ENCODE measurements at places on chromosomes 1 and 21.

GRCh38 chr1:81377406-81377805 lies 423.3 kb upstream of the ADGRL2 start:
- no peak for DNase-seq

DNA sequence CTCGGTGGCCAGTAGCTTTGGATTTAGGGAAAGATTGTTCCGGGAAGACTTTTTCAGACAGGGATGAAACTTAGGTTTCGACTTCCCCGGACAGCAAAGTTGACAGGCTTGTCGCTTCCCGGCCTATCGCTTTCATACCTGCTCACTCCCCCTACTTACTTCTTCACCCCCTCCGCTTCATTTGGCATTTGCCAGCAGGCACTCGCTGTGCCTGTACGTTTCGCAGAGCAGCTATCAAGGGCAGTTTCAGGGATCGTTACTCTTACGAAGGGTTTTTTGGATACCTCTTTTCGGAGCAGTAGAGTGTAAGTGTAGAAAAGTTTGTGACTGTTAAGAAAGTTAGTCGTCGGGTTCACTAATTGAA lies 393 bp downstream of the BLZF1 start:
- DNase-seq, result peak; percentile 41

- DNase-seq, result peak; percentile 6
Measured at GRCh38 chr1:85230305-85230977, 29.0 kb downstream of the C1orf52 start.

- DNase-seq, result no peak
Measured at GRCh38 chr1:50427086-50427817, 4.0 kb upstream of the DMRTA2 start.

- no peak for DNase-seq
Measured at GRCh38 chr1:117836069-117836468, 93.4 kb downstream of the GDAP2 start.

DNA sequence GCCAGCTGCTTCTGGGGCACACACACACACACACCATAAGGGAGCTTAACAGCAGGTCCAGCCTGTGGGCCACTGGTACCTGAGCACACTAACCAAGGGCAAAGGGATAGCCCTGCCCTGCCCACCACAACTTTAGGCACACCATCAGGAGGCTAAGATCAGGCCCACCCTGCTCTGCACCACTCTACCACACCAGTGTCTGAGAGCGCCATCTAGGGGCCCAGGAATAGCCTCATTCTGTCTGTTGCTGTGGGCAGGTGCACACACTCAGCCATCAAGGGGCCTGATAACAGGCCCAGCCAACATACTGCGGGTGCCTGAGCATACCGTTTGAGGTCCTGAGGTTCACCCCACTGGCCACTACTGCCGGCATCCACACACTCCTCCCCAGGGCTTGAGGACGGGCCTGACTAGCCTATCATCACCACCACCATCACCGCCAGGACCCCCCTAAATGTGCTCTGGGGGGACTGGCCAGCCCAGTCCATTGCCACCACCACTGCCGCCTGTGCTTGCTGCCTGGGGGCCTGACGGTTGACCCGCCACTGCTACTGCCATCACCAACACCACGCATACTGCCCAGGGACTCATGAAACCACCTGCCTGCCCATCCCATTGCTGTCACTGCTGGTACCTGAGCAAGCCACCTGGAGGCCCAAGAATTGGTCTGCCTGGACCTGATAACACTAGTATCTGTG lies 31.3 kb downstream of the NSL1 start:
- DNase-seq, result peak; percentile 49

GRCh38 chr1:31576743-31577455 lies 584 bp downstream of the TINAGL1 start:
- no peak for DNase-seq

Measured in CD4-positive, alpha-beta T cell treated with Interleukin-21 for 1 hour (primary cell).